Left renal cortex interstitium (tissue), 4 donors: ENCODE measurements at places on chromosomes 1 and 21. TPM values are rescaled to one million over a fixed set of nuclear protein-coding genes. Genes with fewer than 3 reads are reported as not detected.

- DNase-seq = no peak
These were observed 190.9 kb upstream of the ADGRL4 start for GRCh38 chr1:79197421-79197820.

DNA sequence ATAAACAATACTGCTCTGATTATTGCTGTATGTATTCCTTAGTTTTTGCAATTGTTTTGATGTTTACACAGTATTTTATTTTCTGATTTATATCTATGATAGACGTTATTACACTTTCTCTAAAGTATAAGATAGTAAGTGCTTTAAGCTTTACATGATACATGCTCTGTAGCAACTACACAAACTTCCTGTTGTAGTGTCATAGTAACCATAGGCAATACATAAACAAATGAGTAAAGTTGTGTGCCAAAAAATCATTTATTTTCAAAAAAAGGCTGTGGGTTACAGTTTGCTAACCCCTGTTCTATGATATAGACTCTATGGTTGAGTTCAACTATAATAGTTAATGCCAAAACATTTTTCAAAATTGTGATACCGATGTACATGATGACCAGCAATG is 1156.4 kb downstream of the AMY1C start:
- DNase-seq = no peak

DNA sequence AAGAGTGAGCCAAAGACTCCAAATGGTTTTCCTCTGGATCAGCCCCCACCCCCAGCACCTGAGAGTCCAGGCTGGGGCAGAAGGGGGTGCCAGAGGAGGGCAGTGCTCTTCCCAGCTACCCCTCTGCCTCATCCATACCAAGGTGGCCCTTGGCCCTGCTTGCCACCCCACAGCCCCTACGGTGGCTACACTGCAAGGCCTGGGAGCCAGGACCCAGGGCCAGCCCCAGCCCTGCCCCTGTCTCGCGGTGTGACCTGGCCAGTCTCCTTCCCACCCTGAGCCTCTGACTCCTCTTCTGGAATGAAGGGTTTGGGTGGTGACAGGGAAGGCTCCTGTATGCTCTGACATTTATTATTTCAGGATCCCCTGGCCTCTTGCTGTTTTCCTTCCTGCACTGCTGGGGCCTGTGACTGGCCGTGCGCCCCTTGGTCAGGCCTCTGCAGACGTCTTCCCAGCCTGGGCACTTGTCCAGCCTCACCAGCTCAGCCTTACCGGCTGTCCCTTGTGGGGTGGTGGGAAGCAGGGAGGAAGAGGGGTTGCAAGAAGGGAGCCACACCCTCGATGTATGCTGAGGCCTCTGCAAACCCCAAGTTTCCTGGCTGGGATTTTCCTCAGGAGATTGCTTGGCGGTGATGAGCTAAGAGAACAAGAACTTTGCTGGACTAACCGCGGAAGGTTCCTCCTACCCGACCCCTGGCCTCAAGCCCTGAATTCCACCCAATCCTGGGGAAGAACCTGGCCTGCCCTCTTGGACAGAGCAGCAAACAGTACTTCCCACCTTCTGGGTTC is 13.5 kb downstream of the ASAP3 start:
- no peak for DNase-seq

DNA sequence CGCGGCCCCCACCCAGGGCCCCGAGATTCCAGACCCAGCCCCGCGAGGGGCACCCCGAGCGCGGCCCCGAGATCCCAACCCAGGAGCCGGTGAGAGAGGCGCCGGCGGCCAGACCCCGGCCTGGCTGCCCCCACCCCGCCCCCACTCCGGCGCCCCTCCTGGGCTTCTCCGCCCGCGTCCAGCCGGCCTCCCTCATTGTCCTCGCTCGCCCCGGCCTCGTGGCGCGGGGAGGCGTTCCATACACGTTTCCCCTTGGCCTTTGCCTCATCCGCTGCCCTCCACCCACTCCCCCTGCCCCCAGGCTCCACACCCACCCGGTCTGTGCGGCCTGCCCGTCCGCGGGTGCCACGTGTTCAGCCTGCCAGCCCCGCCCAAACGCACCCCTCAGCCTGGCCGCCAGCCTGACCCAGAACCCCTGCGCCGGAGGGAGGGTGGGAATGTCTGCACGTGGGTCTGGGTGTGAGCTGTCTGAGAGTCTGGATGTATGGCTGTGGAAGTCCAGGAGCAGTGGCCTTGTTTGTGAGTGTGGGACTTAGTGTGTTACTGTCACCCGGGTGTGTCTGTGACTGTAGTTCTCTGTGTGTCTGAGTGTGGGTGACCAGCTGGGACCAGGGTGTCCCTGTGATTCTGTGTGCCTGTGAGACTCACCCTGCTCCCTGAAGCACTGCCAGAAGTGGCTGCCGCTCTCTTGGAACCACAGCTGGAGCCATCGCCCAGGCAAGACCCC is 681 bp downstream of the B4GALT2 start:
- DNase-seq = no peak

DNA sequence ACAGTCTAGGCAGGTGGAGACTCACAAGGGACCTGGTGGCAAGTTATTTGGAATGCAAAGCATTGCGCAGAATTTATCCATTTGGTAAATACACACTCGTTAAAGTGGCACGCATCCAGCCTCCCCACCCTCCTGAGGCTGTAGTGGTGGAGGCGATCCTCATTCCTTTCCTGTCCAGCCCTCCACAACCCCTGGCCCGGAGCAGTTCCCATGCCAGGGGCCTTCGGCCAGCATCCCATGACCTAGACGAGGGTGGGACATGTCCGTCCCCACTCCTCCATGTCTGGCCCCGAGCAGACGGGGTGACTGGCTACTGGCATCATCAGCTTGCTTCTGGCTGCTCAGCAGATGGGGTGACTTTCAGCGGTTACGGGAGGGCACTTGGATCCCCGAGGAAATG is 281.5 kb upstream of the VAMP3 start:
- DNase-seq = no peak

DNA sequence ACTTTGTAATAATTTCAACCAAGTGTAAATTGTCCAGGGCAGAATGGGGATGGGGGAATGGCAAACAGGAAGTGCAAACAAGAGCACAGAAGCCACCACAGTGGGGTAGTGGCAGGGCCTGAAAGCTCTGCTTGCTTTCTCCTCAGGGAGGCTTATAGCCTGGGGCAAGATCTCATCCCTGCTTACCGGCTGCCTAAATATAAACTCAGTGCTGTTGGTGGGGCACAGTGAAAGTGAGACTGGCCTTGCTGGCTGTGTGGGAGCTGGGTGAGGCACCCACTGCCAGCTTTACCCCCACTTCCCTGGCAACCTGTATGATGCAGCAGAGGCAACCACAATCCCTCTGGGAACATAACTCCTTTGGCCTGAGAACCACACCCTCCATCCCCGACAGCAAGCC is 15.2 kb downstream of the STYXL2 start:
- DNase-seq = no peak

- DNase-seq = no peak
These were observed 51.7 kb upstream of the ACADM start for GRCh38 chr1:75672528-75673393.

DNA sequence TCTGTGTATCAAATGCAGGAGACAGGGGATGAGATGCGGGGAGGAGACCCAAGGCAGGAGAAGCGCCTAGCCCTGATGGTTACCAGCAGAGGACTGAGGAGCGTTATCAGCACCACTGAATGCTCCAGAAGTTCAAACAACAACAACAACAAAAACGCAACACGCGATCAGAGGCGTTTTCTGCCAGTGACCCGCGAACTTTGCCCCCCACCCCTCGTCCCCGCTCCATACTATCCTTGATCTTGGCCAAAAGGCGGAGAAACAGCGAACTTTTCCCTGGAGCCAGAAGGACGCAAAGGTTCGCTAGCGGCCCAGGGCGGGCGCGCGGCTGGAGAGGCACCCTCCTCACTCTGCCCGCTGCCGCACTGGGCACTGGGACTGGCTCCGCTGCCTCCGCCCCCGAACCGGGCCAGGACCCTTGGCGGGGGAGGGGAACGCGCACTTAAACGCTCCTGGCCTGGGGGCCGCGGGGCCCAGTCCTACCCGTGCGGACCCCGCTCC is 699 bp downstream of the ECHDC2 start:
- DNase-seq = no peak

GRCh38 chr1:10616696-10617095 is 141.9 kb downstream of the PEX14 start:
- no peak for DNase-seq

DNA sequence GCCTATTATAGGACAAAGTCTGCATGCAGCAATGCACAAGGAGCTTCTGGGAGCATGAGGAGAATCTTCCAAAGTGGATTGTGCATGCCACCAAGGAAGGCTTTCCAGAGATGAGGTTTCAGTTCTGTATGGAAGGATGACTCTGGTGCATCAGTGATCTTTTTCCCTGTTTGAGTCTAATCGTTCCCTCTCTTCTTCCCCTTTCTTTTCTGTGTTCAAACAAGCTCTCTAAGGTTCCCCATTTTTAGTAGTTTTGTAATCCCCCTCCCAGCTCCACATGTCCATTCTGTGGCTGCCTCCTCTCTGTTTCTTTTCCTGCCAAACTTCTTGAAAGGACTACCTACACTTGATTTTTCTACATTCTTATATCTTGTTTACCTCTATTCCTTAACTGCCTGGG is 43.3 kb upstream of the USP25 start:
- no peak for DNase-seq

DNA sequence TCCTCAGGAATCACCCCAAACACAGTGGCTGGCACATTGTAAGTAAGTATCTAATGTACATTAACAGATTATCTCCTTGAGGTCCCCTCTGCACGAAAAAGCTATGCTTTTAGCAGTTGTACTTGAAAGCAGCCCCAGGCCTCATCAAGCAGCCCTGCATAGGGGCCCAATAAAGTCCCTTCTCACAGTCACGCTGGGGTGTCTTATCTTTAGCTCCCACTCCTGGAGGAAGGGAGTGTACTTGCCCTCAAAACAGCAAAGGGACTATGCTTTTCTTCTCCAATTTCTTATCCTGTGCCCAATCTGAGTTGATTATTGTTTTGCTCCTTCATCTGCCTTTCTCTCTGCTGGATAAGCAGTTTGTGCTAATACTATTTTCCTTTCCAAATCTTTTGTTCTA is 168.8 kb upstream of the PLXNA2 start:
- DNase-seq = no peak

DNA sequence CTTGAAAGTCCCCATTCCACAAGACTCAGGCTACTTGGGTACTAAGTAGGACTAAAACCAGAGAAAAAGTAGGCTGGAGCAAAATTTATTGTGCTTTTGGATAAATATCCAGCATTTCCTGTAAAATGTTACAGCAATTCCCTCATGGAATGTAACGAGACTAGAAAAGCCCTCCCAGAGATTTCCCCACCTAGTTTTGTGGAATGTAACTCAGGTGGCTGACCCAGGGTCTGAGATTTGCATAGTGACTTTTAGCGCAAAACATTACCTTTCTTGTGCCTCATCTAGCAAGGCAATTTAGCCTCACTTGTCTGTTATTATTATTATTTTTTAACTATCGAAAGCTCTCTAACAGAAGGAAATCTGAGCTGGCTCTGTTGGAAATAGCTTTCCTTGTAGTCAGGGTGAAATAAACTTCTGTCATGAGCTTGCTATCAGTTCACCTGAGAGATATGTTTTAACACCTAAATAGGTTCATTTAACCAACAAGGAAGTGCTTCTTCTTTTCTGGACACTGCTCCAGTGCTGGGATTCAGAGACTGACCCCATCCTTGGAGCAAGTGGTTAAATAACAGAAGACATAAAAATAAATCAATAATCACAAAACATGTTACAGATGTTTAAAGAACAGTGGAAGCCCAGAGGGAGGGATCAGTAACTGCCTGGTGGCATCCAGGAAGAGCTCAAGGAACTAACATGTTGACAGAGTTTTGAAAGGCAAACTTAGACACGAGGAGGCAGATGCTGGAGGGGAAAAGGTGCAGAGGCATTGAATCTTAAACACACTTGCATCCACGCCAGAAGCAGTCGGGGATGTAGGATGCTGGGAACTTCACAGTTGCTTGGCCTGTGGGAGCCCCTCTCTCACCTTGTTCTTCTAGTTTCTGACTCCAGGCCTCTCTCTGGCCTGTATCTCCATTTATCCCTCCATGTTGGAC is 68.3 kb upstream of the RHOU start:
- DNase-seq = no peak

DNA sequence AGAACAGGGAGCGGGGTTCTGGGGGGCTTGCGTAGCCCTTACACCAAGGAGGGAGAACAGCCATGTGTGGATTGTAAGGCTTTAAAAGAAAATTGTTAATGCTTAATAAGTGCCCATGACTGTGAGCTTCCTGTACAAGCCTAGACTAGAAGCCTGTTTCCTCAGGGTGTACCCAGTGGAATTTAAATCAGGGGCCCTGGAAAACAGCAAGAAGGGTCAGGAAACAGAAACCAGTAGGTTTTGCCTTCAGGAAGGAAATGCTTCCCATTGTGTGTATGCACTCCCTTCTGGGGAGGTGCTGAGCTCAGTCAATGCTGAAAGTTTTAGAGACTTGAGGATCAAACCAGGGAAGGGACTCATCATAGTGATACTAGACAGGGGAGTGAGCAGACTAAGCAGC is 12.7 kb downstream of the UTP11 start:
- no peak for DNase-seq

- no peak for DNase-seq
These were observed 251.6 kb downstream of the AKT3 start for GRCh38 chr1:243598433-243598832.

GRCh38 chr1:198030682-198031081 is 113.5 kb downstream of the LHX9 start:
- no peak for DNase-seq

GRCh38 chr1:30329802-30330557 is 393.4 kb downstream of the MATN1 start:
- DNase-seq = no peak

DNA sequence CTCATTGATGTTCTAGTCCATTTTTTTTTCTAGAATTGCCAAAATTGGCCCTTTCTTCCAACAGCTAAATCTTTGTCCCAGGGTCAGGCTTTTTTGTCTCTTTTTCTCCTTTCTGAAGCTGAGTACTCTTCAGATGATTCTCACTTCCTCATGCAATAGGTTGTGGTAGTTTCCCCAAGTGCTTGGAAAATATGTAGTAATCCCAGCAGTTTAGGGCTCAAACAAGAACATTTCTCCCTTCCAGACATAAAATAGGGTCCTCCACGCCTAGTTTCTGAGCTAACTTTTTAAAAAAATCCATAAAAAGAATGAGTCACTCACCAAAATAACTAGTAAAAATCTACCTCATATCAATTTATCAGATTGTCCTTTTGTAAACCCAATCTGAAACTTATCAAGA is 10.0 kb upstream of the MCOLN3 start:
- DNase-seq = no peak

TBX15 gene
- 0.30 TPM for polyA plus RNA-seq

ZNF593OS gene
- 1.4 TPM for polyA plus RNA-seq

S100A9 gene
- polyA plus RNA-seq = 25.8 TPM

CCDC17 gene
- 3.2 TPM for polyA plus RNA-seq

GBP2 gene
- 2.2 TPM for polyA plus RNA-seq

SGIP1 gene
- 9.8 TPM for polyA plus RNA-seq

UTS2 gene
- polyA plus RNA-seq = not detected

MTARC1 gene
- polyA plus RNA-seq = 17.8 TPM

CRABP2 gene
- 117 TPM for polyA plus RNA-seq

CHIA gene
- polyA plus RNA-seq = not detected
